ENCODE measurements at places on chromosomes 5 and 9.

DNA sequence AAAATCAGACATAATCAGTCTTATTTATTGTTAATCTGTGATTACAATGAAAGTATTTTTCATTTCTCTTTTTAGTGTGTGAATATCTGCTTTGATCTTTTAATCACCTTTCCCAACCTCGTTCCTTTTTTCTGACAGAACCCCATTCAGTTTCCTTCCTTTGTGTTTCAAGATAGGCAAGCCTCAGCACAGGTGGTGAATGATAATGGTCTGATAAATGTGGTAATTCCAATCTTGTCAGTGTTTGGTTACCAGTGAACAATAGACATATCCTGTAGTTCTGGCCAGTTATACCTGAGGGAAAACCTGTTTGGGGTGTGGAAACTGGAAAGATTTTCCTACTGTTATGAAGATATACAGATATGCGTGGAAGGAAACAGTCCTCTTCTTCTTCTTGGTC is 13.5 kb downstream of the STX17 start:
- no peak for DNase-seq

GRCh38 chr5:6759983-6760382 is 46.8 kb downstream of the TENT4A start:
- no peak for DNase-seq

DNA sequence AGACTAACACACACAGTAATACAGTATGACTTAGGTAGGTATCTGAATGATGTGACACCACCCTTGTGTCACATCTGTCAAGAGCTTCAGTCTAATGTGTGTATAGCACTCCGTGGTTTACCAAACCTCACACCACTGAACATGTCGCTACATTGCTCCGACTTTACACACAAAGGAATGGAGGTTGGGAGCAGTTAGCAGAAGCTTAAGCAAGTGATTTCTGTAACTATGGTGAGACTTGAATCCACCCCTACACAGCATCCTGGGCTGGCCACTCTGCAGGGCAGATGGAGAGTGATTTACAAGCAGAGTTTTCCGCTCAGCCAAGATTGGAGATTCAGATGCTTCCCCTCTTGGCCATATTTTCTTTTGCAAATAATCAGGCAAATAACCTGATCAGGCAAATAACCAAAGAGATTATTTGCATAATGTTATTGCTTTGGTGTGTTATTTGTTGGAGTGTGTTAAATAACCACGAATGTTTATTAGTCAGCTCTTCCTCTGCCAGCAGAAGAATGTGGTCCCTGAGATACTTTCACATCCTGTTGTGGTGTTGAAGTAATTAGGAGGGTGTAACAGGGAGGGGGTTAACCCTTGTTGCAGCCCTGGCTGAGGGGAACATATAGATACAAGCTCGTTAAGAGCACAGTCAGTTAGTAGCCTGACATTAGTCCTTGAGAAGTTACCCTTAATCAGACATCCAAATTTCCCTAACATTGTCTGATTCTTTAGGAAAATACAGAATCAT is 92.8 kb downstream of the SNX18 start:
- DNase-seq, result no peak

DNA sequence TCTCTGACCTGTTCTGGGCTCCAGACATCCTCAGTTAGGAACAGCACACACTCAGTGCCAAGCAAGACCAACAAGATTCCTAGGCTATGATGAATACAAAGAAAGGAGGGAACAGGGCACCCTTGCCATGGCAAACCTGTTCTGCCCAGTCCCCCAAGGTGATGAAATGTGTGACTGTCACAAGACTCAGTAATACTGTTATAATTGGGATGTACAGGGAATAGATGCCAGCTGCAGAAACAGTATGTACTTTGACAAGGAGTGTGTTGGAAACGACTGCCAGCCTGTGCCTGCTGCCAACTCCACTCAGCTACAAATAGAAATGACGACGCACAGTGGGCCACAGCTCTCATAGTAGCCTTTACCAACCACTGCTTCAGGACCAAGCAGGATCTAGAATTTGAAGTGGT is 453.0 kb downstream of the EFNA5 start:
- no peak for DNase-seq

GRCh38 chr9:38025166-38025565 is 43.9 kb downstream of the SHB start:
- DNase-seq, result no peak

GRCh38 chr5:173785400-173785799 is 102.7 kb upstream of the CPEB4 start:
- DNase-seq, result no peak

DNA sequence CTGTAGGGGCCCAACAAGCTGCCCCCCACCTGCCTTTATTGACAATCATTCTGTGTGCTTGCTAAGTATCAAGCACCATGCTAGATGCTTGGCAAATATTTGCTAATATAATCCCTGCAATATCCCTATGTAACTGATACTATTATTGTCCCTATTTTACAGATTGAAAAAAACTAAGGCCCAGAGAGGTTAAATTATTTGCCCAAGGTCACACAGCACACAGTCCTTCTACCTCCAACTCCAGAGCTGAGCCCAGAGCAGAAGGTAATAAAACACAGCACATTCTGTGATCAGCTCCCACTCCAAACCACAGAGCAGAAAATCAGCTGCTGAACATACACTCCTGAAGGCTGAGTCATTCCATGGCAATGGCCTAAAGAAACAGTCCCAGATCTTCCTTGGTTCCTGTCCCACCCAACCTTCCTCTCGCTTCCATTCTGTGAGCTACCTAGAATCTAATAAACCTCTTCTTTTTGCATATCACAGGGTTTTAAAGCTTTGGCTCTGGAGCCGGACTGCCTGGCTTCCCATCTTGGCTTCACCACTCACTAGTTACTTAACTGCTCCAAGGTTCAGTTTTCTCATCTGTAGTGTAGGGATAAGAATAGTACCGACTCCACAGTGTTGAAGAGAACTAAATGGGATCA is 66.7 kb upstream of the ADRA1B start:
- no peak for DNase-seq

DNA sequence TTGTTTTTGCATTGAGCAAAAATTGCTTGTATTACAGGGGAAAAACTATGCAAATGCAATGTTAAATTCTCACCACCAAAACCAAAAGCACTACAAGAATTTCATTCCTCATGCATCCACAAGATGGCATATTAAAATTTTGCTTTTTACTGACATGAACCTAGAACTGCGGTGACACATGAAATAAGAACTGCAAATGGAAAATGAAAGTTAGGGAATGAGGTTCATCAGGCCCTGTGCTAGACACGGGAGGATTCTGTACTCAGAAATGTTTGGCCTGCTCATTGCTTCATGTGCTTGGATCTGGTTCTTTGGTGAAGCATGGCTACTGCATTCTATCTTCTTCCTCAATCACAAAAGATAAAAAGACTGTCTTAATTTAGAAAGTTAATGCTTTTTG is 9.1 kb upstream of the RFK start:
- DNase-seq, result no peak

GRCh38 chr5:52784737-52785136 is 3.0 kb upstream of the ITGA1 start:
- DNase-seq, result no peak

DNA sequence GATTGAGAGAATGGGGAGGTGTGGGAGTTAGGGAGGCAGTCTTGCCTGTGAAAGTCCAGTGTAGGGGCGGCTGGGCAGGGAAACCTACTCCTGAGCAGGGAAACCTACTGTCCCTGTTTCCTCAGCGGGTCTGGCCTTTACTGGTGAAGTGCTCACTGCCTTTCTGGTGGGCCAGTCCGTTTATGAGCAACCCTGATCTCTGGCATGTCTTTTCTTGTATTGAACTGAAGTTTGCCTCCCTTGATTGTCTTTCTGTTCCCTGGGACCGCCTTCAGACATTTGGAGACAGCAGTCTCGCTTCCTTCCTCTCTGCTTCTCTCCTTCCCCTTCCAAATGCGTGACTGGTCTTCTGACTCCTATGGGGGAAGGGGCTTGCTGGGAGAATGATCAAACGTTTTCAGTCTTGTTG is 2.9 kb downstream of the SNX18 start:
- DNase-seq, result no peak

- DNase-seq, result no peak
Measured at GRCh38 chr5:95760273-95761191, 29.4 kb downstream of the RHOBTB3 start.

DNA sequence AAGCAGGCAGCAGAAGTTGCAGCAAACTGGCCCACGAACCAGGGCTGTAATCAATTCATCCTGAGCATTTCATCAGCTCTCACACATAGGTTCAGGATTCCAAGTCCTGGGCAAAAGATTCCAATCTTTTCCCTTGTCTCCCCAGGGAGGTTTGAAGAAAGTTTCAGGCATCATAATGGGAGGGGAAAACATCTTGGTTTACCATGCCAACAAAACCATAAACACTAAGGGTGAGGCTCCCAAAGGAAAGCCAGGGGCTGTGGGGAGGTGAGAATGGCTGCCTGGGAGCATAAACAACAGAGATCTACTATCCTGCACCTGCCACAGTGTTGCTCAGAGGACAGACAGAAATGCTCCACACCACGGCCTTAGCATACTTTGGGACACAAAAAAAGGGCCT is 94.6 kb downstream of the SH3TC2 start:
- no peak for DNase-seq

DNA sequence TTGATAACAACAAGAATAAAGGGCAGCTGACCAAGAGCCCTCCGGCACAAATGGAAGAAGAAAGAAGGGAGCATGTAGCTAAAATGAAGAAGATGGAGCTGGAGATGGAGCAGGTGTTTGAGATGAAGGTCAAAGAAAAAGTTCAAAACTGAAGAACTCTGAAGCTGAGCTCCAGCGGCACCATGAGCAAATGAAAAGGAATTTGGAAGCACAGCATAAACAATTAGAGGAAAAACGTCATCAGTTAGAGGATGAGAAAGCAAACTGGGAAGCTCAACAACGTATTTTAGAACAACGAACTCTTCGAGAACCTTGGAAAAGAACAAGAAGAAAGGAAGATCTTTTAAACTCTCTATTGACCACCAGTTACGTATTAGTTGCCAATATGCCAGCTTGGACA is 100.9 kb downstream of the GABBR2 start:
- DNase-seq, result no peak

- DNase-seq, result no peak
Measured at GRCh38 chr5:173707392-173707791, 90.9 kb upstream of the BOD1 start.

DNA sequence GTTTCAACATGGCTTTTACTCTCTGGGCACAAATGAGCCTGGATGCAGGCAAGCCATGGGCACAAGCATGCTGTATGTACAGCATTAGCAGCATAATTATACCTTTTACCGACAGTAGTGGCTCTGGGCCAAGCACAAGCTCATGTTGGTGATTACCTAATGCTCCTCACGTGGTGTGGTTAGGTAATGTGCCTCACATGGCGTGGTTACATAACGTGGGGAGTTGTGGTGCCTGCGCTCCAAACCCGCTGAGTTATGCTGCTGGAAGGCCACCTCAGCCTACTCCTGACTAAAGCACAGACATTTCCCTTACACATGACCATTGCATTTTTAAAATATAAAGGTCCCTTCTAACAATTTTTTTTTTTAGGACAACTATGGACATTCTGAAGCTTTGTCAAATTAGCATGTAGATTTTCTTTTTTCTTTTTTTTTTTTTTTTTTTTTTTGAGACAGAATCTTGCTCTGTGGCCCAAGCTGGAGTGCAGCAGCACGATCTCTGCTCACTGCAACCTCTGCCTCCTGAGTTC is 794.0 kb downstream of the EFNA5 start:
- no peak for DNase-seq

- DNase-seq, result no peak
Measured at GRCh38 chr9:63859475-63860215, 1425.4 kb downstream of the FOXD4L5 start.

DNA sequence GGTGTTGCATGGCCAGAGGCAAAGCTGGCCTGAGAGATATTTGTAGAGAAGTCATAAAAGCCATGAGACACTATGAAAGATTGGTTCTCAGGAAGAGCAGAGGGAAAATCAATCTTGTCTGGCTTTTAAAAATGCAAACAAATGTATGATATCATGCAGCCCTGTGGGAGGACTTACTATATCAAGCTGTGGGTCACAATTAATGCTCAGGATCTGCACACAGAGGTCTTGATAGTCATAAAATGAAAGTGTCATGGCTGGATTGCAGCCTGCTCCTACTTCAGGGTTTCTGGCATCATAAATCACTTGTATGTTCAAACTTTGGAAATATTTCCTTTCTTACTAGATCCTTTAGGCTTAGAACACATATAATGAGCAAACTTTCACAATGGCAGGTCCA is 151.5 kb downstream of the SEMA6A start:
- no peak for DNase-seq

- no peak for DNase-seq
Measured at GRCh38 chr5:175681045-175681967, 23.4 kb downstream of the HRH2 start.

- no peak for DNase-seq
Measured at GRCh38 chr5:12662545-12663314, 758.5 kb upstream of the CTNND2 start.

GRCh38 chr9:113585555-113585954 is 122.0 kb downstream of the RGS3 start:
- no peak for DNase-seq

DNA sequence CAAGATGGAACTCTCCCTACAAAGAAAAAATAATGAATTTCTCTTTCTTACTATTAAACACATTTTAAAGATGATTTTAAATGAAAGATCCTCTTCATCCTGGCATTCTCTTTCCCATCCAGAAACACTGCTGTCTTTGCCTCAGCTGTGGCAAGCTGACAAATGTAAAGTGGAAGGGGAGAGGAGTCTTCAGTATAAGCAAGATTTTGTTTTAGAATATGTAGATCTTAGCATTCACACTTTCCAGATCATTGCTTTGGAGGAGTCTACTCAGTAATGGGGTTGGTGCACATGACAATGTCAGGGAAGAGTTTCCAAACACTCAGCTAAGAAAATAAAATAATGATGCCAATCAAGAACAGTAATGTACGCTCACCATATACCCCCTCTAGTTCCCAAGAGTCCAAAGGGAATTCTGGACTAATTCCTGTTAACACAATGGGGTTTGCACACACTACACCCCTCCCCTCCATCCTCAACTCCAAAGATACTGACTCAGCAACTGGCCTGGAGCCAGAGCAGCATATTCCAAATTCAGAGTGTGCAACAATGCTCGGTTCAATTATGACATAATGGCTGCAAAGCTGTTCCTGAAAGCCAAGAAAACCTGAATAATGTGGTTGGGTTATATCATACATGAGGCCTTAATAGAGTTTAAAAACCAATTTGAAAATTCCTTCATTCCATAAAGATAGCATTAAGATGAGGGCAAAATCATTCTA is 4.6 kb downstream of the C5orf63 start:
- no peak for DNase-seq
